ENCODE measurements at places on chromosomes 7 and 10.

DNA sequence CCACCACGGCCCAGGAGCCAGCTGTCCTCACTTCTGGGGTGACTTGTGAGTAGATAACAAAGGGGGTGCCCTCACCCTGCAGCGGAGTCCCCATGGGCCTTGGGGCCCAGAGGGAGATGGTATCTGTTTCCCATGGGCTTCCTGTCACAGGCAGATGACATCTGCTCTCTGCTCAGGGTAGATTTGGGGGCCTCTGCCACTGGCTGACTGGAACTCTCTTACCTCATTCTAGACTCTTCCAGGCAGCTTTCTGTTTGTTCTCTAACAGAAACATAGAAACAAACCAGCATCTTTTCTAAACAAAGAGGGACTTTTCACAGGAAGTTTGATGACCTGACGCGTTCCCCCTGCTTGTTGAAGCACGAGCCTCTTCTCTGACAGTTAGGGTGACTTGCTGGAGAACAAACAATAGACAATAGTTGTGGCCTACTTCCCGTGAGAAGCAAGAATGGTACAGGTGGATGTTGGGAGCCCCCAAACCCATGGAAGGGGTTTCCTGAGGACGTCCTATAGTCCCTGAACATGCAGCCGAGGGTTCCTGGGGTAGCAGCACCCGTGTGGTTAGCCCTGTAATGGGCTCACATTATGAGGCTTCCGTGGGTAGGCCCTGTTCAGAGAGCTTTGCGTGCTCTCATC lies 61.6 kb downstream of the GRK5 start:
- DNase-seq, result peak; percentile 94

DNA sequence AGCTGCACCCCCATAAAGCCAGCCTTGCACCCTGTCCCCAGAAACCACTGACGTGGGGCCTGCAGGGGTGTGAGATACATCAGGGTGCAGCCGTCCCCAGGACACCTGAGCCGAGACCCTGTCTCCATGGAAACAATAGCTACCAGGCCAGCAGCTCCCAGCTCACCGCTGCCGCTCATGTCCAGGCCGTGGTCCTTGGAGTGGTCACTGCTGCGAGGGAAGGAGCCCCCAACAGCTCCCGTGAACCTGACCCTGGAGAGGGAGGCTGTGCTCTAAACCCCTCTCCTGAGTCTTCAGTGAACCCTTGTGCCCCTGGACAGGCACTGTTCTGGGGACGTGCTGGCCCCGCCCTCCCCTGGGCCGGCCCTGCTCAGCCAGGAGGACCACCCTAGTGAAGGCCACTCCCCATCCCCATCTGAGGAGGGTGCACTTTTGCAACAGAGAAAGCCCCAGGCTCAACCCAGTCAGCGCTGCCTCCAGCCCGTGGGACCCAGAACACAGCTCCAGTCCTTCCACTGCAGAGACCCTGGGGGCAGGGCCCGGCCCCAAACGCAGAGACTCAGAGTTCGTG lies 19.6 kb upstream of the INPP5A start:
- no peak for DNase-seq

DNA sequence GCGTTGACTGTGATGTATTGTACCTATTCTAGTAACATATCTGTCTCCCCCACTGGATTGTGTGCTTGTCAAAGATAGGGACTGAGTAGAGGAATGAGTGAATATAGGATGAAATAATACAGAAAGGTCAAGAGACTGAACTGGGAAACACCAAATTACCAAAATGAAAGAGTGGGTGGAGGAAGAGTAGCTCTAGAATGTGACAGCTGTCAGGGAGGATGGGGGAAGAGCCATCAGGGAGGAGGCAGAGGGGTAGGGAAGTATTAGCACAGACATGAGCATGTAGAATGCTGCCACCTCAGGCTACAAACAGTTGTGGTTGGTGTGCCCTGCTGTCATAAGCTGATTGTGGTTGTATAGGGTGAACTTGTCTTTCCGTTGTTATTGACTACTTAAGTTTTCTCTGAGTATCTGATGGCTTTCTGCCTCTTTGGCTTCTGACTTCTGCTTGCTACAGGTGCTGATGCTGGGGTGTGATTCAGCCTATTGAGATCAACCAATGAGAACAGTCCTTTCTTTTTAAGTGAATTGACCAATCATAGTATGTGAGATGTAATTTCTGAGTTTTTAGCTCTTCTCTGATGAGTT lies 5.6 kb downstream of the CCSER2 start:
- peak; percentile 94 for DNase-seq

DNA sequence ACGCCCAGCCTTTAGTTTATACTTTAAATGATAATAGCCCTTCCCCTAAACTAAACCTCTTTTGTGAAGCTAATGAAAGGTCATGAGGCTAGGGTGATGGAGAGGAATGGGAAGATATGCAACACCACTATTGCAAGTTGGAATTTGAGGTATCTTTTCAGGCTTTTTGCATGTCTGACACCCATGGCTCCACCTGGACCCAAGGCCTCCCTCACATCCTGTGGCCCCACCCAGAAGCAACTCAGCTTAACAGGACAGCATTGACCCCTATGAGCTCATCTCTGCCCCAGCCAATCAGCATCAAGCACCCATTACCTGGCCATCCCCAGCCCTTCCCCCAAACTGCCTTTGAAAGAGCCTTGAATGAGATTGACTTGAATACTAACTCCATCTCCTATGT lies 674.2 kb upstream of the NRP1 start:
- no peak for DNase-seq

DNA sequence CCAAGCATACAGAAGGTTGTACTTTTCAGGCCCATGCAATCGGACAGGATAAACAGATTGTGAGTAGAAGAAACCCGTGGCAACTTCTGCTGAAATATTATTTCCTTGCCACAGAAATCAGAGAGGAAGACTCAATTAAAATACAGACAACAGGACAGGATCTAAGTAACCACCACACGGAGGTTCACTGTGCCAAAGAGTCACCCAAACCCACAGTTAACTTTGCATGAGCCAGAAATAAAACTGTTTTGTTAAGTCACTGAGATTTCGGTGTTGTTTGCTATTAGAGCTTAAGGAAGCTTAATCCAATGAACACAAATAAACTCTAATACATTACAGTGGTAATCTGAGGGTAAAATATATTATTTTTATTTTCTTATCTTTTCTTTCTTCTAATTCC lies 14.0 kb downstream of the PNPLA8 start:
- DNase-seq, result no peak

- no peak for DNase-seq
Observed at GRCh38 chr10:88260329-88261051, 322.6 kb downstream of the RNLS start.

GRCh38 chr7:66748791-66749190 lies 8.3 kb downstream of the RABGEF1 start:
- no peak for DNase-seq

GRCh38 chr7:14414274-14414986 lies 425.0 kb upstream of the ETV1 start:
- no peak for DNase-seq

GRCh38 chr7:140688341-140688740 lies 8.2 kb upstream of the NDUFB2 start:
- DNase-seq, result no peak

DNA sequence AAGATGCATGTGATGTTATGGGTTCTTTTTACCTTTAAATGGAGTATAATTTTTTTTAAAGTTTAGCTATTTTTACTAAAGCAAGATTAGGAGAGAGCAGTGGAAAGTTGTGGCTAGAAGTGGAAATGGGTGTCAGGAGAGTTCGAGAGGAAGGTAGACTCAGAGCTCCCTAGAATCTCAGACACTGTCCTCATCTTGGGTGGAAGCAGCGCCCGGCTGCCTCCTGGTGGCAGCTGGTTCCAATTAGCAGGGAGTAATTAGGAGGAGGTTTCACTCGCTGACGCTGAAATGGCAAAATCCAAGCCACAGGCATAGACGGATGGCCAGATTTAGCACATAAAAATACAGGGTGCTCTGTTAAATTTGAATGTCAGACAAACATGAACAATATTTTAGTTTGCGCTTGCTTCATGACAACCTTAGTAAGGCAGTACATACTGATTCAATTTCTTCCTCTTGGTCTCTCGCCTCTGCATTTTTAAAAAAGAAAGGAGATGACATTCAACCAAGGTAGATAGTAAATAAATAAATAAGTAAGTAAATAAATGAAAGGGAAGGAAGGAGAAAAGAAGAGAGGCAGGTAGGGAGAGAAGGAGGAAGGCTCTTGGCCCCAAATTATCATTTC lies 58.5 kb downstream of the LGI1 start:
- no peak for DNase-seq

DNA sequence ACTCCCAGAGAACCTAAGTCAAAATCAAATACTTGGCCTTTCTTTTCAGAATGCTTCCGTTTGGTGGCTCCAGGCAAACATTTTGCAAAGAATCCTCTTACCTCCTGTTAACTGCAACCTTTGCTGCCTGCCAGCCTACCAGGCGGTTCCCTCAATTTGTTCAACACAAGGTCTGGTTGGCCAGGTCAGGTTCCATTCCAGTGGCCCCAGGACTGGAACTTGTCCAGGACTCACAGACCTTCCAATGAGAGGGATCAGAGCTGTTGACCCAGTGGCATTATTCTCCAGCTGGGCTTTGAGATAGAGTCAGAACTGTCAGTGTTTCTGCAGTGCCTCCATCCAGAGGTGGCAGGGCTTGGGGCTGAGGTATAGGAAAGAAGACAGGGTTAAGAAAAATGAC lies 137.0 kb downstream of the NEUROD6 start:
- DNase-seq, result no peak

DNA sequence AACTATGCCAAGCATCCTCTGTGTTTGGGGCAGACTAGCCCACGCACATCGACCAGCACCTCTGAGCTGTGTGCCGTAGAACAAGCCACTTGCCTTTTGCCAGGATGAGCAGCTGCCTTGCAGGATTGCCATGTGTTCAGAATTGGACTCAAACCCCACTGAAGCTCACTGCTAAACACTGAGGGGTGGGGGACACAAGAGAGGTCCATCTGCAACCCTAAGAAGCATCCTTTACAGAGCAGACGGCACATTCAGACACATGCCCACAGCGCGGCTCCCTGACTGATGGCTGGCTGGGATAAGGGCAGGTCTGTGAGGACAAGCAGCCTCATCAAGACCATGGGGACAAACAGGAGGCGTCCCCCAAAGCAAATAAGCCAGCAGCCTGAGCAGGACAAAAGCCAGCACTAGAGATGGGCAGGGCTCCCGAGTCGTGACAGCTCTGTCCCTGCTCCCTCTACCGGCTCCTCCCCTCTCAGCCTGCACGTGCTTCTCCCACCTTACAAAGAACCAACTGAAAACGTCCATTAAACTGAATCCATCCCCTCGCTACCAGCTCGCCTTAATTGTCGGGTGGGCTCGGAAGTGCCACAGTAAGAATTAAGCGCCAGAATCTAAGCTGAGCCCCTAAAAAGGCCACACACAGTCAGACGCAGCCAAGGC lies 114.2 kb downstream of the PRKAG2 start:
- DNase-seq, result no peak

DNA sequence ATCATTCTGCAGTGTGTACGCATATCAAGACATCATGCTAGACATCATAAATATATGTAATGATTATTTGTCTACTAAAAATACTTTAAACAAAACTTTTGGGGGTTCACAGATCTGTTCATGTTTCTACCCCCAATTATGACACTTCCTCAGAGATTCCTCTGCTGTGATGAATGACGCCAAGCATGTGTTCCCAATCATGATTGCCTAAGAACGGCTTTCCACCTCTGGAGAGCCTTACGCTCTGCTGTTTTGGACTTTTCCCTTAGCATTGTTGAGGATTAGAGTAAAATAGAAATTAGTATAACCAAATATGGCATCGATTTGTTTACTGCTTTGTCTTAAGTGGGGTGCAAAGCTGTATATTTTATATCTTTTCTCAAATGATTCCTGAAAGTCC lies 236.3 kb upstream of the IGFBP3 start:
- no peak for DNase-seq

DNA sequence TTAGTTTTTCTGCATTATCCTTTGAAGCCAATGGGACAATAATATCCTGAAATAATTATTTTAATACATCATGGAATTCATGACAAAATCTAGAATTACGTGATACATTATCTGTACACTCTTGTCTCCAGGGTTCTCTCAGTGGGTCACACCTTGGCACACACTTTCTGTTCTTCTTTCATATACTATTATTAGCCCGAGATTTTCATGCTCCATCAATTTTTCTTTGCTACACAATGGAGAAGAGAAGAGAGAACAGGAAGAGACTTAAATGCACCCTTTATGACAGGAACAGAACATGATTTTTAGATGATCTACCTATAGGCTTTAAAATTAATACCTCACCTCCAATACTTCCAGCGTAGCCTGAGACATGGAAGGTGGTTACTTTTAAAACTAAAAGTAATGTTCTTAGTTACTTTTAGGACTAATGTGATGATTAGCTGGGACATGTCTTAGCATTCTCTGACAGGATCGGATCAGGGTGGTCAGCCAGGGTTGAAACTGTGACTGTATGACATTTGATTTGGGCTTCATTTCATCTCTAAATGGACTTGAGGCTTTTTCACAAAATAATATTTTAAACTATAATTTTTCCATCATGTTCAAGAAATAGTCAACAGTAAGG lies 148.2 kb upstream of the WNT16 start:
- DNase-seq, result no peak

DNA sequence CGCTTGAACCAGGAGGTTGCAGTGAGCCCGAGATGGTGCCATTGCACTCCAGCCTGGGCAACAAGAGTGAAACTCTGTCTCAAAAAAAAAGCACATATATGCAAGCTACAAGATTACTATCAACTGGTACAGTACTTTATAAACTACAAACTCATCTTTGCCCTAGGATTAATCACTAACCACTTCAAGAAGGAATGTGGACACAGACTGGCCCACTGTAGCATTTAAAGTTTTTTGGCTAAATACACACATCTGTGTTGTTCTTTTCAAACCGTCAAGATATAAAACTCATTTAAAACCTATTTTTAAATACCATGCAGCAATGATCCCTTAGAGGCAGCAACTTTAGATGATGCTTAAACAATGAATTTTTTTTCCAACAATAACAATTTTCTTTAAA lies 205.4 kb downstream of the IMMP2L start:
- DNase-seq, result no peak

DNA sequence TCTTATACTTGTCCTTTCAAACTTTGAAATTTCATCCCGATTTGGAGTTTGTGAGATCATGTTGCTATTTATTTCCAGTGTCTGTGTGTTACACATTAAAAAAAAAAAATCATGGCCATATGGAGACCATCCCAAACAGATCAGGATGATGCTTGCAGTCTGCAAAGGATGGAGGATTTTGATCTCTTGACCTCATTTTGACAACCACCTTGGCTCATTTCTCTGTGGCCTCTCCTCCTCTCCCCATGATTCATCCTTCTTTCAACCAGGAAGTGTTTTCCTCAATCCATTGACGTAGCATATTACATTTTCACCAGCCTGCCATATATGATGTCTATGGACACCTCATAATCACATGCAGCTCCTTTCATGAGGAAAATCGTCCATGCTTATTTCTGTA lies 68.9 kb upstream of the INSYN2A start:
- no peak for DNase-seq

All from central memory CD4-positive, alpha-beta T cell (primary cell).